ENCODE measurements at places on chromosomes 3 and 15.

- no peak for DNase-seq
Observed at GRCh38 chr3:12286927-12287726, 1.7 kb upstream of the PPARG start.

DNA sequence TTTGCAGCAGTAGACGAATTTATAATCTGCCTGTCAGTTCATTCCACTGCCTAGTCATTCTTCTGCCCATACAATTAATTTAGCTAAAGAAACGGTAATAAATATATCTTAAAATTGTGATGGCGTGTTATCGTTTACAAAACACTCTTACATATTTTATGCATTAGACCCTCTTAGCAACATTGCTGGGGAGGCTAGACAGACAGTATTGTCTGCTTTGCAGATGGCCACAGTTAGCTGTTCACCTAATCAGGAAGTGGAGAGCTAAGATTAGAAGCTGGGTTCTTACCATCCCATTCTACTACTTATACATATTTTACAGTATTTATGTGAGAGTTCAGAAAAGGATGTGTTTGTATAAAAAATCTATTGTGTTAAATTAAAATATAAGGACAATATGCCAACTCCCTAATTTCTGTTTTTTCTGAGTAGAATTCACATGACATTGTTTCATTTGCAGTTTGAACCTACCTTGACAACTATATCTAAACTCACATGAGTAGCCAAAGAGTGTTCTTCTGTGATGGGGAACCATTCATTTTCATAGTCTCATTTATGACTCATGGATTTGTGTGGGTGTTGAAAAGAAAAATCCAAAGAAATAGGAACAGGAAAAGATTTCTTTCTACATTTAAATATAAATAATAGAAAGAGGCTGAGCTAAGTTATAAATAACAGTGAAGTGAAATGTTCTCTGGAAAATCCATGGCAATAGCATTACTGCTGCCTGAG is 41.7 kb upstream of the C3orf80 start:
- no peak for DNase-seq

GRCh38 chr15:74384881-74385643 is 17.6 kb upstream of the CYP11A1 start:
- DNase-seq, result no peak

DNA sequence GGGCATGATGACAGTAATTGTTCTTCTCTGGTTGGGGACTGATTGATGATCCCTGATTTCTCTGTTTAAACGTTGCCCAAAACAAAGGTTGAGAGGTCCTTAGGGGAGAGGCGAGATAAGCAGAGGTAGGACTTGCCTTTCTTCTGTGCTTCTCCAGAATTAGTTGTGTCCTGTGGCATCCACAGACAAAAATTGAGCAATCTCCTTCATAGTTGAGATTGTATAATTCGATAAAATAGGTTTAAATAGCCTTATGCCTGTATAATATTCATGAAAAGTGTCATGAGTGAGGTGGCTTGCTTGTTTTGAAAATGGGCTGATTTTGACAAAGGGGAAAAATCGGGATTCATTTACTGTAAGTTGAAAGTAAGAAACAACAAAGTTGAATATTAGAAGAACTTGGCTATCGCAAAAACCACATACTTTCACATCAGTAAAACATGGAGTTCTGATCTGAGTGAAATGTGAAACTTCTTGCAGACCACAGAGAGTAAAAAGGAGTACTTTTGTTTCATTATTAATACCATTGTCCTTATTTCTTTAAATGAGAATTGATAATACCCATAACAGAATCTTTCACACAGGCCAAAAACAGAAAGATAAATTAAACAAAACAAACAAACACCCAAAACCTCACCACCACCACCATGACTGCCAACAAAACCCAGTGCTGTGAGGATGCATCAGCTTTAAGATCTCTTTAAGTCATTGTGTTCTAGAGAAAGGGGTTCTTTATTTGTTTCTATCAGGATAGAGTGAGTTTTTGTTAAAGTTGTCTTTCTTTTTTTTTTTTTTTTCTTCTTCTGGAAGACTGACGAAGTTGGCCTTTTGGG is 155.7 kb downstream of the LPP start:
- DNase-seq, result no peak

DNA sequence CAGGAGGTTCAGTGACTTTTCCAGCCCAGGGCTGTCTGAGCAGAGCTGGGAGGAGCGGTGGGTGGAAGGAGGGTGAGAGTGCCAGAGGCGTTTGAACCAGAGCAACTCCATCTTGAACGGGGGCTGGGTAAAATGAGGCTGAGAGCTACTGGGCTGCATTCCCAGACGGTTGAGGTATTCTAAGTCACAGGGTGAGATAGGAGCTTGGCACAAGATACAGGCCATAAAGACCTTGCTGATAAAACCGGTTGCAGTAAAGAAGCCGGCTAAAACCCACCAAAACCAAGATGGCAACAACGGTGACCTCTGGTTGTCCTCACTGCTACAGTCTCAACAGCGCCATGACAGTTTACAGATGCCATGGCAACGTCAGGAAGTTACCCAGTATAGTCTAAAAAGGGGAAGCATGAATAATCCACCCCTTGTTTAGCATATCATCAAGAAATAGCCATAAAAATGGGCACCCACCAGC is 60.2 kb downstream of the ABTB1 start:
- no peak for DNase-seq

GRCh38 chr3:111690242-111690641 is 95.1 kb upstream of the ZBED2 start:
- no peak for DNase-seq

DNA sequence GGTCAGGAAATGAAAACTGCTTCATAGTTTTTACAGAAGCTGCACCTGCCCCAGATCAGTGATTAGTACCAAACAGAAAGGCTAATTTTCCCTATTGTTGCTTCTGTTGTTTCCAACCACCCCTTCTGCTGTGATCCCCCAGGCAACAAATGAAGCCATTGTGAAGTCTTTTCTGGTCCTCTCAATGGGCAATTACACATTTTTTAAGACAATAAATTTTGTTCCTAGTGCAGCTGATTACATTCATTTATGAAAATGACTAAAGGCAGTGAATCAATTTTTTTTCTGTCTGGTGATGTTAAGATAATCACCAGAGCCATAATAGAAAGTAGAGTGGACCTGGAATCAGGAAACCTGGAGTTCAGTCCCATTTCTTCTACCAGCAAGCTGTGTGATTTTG is 32.7 kb downstream of the GLDN start:
- DNase-seq, result no peak

- no peak for DNase-seq
Observed at GRCh38 chr3:141876891-141877621, 613 bp downstream of the ATP1B3 start.

GRCh38 chr15:41018534-41018933 is 65.3 kb downstream of the CHAC1 start:
- DNase-seq, result no peak

DNA sequence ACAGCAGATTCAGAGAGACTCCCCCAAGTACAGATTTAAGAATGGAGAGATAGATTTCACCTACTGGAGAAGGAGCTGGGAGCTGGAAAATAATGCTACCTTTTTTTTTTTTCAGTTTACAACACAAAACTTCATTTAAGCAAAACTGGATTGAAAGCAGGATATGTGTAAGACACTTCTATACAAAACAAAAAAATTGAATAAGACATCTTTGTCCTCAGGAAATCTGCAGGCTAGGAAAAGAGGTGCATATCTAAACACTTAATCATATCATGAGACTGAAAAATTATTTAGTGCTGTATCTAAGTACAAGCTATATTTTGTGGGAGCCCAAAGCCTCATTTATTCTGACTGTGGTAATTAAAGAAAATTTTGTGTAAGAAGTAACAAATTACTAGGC is 516.1 kb downstream of the ZIC1 start:
- no peak for DNase-seq

DNA sequence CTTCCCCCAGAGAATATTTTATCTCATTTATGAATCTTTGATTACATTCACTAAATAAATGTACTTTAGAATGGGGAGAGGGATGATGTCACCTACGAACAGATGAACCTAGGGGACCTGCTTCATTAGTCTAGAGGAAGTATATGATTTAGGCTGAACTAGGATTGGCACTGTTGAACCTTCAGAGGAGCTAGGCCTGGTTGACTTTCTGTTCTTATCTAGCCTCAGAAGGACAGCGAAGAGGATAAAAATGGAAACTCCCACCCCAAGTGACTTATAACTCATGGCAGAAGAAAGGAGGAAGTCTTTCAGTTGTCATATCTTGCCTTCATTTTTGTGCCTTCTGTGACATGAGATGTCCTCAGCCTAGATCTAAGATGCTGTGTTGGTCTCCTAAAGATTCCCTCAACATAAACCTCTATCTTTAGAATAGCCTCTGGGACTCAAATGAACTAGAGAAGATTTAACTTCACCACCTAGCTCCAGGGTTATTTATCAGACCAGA is 42.6 kb downstream of the POLG start:
- no peak for DNase-seq

DNA sequence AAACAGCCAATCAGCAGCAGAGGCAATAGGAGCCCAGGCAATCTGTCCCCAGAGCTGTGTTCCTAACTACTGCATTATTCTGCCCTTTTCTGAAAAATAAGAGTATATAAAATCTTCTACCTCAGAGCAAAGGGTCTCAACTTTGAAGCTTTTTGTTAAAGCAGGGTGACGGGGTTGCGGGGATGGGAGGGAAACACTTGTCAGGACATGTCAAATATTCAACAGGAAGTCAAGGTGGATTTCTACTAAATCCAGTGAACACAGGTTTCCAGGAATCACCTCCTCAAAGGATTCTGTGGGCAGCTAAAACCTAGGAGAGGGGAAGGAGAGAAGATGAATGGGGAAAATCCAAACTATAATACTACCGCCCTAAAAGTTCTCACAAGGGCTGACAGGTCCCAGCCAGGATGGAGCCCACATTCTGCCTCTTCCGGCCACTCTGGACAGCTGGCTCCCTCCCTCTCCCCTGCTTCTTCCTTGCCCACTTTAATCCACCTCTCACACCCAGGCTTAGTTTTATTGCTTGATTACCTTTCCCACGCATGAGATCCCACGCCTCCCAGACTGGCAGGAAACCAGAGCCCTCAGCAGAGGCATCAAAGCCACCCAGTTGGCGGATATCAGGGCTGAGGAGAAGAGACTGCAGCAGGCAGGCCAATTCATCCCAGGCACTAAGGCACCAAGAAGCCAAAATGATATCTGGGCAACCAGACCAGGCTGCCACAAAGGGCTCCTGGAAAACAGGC is 77.2 kb downstream of the OSBPL10 start:
- DNase-seq, result no peak

- DNase-seq, result no peak
Observed at GRCh38 chr15:50778086-50778485, 12.6 kb upstream of the SPPL2A start.

GRCh38 chr3:30438126-30438525 is 168.3 kb upstream of the TGFBR2 start:
- no peak for DNase-seq

DNA sequence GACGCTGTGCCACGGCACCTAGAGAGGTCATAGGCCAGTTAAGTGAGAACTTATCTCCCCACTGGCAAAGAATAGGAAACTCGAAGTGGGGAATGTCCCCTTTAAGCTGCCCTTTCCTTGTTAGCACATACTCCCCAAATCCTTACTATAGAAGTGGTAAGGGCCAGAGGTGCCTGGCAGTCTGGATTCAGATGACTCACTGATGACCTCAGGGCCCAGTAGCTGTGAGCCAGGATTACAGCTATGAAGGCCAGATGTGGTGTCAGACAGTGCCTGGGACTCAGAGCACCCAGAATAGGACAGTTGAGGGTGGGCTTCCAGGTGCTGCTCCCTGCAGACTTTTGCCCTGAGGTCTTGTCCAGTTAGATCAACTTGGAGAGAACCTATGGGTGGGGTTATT is 37.7 kb downstream of the PDIA5 start:
- DNase-seq, result peak; percentile 59

GRCh38 chr3:105984837-105985236 is 116.0 kb upstream of the CBLB start:
- DNase-seq, result no peak

GRCh38 chr15:85044894-85045293 is 63.2 kb downstream of the PDE8A start:
- DNase-seq, result no peak

DNA sequence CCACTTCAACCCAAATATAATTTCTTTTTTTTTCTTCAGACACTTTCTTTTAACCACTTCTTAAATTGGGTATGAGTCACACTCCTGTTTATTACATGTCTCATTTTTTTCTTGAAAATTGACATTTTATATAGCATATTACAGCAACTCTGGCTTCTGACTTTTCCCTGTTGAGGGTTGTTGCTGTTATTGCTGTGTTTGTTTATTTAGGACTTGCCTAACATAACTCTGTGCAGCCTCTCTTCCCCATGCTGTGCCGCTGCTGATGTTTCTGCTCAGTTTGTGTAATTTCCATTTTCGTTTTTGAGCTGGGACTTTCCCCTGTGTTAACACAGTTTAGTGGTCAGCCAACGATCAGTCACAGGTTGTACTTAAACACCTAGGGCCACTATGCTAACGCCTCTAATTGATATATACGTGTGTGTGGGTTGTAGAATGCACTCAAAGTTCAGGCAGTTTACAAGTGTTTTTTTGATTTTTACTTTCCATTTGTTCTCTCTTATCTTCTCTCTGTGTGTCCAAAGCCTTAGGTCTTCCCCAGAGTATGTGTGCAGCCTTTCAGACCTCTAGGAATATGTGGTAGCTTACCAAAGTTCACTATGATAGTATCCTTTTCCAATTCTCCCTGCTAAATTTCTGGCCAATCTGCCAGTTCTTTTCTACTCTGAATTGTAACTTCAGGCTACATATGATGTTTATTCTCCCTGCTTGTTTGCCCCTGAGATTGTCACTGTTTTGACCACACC is 337.2 kb downstream of the ZBTB20 start:
- DNase-seq, result no peak

DNA sequence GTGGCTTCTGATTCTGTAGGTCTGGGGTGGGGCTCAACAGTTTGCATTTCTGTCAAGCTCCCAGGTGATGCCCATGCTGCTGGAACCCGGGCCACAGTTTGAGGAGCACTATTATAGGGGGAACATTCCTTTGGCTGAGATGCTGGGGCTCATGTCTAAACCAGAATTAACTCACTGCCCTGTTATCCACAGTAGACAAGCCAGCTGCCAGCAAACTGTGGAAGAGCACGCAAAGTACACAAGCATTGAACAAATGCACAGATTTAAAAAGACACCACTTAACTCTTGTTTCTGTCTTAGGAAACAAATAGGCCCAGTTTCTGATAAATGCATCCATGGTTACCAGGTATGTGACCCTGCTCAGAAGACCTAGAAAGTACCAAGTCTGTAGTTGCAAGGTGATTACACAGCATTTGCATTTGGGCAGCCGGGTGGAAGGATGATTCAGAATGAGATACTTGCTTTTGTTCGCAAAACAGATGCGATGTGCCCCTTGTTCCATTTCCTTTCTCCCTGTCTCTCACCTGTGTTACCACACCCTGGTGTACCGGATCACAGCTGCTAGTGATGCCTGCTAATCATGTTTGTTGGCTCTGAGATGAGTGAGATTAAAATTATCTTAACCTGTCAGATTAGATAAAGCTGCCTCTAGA is 12.4 kb downstream of the GYG1 start:
- no peak for DNase-seq
